ENCODE measurements at places on chromosomes 1 and 21.

DNA sequence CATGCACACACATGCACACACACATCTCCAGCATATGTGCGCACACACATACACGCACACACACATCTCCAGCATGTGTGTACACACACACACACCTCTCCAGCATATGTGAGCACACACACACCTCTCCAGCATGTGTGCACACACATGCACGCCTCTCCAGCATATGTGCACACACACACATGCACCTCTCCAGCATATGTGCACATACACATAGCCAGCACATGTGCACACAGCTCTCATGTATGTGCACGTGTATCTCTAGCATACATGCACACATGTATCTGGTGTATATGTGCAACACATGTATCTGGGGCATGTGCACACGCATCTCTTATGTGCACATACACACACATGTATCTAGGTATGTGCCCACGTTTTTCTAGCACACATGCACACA, 57.9 kb downstream of the SLC19A1 start:
- DNase-seq = no peak

DNA sequence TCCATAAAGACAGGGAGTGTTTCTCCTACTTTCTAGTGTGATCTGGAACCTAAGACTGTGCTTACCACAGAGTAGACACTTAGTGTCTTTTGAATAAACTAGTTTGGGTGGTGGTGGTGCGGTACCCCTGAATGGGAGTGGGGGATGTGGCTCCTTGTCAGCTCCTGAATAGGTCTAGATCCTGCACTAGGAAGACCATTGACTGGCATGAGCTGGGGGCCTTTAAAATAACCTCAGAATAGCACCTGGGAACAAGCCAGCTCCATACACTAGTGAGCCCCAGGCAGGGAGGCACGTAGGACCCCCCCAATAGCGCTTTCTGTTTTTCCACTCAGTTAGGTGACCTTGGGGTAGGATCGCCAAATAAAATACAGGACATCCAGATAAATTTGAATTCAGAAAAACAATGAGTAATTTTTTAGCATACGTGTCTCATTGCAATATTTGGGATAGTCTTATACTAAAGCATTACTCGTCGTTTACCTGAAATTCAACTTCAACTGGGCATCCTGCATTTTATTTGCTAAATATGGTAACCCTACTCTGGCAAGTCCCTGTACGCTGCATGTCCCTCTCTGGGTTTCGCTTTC, 45.6 kb downstream of the AZIN2 start:
- DNase-seq = no peak

DNA sequence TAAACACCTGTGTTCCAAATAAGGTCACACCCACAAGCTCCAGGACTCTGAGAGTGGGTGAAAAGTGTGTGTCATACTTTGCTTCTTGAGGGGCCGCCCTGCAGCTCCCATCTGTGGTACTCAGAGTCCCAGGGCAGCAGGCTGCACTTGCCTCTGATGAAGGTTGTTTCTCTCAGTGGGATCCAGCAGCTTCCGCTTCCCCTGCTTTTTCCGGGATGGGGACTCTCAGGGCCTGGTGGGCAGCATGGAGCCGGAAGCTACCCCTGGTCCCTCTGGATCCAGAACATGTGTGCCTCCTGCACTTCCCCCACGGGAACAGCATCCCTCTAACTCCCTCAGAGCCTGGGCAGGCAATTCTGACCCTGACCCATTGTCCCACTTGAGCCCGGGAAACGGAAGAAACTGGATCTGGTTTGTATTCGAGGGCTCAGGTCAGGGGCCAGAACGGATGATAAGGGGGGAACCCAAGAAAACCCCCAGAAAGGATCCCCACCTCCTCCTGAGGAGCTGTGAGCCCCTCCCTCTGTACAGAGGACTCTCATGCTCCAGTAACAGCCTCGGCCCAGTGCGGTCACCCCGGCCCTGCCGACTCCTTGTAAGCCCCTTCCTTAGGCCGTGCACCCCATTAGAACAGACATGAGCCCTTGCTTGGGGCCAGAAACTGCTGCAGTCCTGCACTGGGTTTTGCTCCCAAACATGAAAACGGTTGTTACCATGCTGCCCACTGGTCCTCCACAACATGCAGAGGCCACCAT, 189.5 kb upstream of the C1orf174 start:
- no peak for DNase-seq

- DNase-seq = no peak
Observed at GRCh38 chr1:43421976-43422750, 31.6 kb downstream of the HYI start.

DNA sequence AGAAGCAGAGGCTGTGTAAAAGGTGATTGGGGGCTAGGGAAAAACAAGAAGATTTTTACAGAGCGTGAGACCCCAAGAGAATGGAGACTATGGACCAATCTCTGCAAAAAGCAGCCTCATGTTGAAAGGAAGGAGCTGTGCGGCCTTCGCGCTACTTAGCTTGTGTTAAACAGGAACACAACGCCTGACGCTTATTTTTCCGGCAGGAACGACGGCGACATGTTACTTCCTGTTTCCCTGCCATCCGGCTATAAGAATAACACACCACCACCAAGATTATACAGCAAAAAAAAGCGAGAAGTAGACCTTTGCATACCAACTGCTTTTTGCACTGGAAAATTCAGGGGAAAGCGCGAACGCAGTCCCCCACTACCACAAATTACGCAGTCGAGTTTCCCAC, 272.7 kb downstream of the FAM72C start:
- DNase-seq = no peak

- no peak for DNase-seq
Observed at GRCh38 chr1:33743221-33743998, 120.5 kb upstream of the HMGB4 start.

DNA sequence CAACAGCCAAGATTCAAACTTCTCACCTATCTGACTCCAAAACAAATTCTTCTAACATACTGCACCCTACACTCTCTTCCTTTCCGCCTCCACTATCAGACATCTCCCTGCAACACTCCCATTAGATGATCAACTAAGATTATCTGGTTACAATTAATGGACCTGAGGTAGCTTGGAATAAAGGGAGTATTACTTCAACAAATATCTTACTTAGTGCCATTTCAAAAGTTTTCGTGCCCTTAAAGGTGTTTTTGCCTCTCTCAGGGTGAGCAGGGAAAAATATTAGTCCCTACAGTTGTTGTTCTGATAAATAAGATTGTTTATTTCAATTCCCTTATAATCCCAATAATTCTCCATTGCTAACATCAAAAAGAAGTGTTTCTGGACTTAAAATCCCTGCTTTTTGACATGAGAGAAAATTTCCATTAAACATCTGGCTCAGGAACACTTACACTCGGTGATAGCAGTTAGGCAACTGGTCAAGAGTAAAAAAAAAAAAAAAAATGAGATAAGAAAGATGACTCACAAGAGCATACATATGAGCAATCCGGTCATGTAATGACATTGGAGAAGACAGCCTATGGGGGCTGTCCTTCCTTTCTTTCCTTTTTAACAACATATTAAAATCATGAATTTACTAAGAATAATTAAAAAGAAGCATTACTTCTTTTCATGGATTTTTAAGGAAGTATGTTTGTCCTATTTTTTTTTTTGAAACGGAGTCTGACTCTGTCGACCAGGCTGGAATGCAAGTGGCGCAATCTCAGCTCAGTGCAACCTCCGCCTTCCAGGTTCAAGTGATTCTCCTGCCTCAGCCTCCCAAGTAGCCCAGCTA, 7.6 kb downstream of the RSBN1 start:
- DNase-seq = no peak

DNA sequence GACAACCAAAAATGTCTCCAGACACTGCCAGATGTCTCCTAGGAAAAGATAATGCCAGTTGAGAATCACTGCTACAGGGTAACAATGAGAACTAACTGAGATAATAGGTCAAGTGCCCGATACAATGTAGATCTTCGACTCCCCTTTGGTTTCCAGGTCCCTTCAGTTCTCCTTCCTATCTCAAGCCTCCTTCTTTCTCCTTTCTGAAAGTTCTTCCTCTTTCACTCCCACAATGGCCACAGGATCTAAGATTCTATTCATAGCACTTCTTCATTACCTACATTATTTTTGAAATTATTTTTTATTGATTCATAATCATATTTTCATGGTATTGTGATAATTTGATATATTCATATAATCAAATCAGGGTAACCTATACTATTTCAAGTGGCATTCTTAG, 6.3 kb downstream of the PFDN2 start:
- no peak for DNase-seq

DNA sequence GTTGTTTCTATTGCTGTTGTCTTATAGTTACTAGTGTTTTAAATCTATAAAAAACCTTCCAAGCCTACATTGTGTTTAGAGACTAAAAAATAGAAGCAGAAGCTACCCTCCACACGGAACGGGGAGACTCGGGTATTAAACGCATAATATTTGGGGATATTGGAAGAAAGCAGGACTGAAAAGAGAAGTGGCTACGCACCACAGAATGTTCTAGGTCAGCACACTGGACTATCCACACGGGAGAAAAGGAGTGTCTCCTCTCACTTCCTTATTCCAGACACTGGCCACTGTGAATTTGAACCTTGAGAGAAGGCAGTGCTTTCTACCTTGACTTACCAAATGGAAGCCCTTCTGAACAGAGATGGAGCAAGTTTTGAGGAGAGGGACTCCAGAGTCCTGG, 1.0 kb upstream of the OR10J4 start:
- no peak for DNase-seq

- DNase-seq = no peak
Observed at GRCh38 chr1:57897581-57897980, 473.7 kb upstream of the DAB1 start.

GRCh38 chr1:51303315-51303714, 27.0 kb downstream of the TTC39A start:
- DNase-seq = no peak

DNA sequence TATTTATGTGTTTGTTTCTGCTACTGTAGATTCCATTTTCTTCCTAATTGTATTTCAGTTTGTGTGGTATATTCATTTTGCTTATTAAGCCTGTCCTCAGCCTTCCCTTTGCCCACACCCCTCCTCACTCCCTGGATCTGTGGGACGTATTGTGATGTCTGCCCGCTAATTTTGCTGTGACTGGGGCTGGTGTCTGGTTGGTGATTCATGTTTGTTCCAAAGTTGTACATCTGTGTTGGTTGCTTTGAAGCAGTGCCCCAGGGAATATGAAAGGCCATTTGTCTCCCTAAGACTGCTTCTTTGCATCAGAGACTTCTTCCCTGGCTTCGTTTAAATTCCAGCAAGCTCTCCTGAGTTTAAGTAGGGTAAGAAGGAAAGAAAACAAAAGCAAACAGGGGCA, 289.5 kb upstream of the SGIP1 start:
- no peak for DNase-seq

DNA sequence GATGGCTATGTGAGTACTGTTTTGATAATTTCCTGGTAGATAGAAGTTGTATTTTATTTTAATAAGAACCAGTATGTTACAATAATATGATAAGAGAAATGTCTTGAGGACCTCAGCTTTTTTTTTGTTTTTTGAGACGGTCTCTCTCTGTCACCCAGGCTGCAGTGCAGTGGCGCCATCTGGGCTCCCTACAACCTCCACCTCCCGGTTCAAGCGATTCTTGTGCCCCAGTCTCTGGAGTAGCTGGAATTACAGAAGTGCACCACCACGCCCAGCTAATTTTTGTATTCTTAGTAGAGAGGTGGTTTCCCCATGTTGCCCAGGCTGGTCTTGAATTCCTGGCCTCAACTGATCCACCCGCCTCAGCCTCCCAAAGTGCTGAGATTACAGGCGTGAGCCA, 968.1 kb upstream of the ADGRL4 start:
- no peak for DNase-seq

DNA sequence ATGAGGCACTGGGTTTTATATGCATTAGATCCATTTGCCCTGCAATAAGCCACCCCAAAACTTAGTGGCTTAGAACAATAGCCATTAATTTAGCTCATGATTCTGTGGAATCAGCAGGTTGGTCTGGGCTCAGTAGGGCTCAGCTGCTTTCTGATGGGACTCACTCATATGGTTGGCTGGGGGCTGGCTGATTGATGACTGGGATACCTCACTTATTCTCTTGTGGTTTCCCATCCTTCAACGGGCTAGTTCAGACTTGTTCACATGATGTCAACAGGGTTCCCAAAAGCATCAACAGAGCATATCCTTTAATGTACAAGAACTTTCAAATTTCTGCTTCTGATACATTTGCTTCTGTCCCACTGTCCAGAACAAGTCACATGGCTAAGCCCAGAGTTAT, 43.2 kb downstream of the DNM3 start:
- DNase-seq = no peak

GRCh38 chr1:221714227-221715152, 27.4 kb downstream of the DUSP10 start:
- no peak for DNase-seq

DNA sequence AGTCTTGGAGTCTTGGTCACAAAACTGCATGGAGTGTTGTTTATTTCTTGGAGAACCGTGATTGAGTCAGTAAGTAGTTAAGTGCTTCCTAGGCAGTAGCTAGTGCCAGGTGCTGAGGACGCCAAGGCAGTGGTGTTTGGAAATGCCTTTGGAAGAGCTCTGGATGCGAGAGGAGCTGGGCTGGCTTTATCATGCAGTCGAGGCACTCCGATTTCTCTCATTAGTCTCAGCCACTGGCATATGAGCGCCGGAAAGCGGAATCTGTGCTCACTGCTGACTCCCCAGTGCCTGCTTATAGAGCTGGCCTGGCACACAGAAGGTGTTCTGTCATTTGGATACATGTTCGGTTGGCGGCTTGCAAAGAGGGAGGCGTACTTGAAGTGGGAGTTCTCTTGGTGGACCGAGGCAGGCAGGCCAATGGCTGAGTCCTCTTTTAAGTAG, 3.6 kb downstream of the TENT5C start:
- no peak for DNase-seq

GRCh38 chr1:228935855-228936727, 200.8 kb downstream of the RHOU start:
- DNase-seq = no peak

DNA sequence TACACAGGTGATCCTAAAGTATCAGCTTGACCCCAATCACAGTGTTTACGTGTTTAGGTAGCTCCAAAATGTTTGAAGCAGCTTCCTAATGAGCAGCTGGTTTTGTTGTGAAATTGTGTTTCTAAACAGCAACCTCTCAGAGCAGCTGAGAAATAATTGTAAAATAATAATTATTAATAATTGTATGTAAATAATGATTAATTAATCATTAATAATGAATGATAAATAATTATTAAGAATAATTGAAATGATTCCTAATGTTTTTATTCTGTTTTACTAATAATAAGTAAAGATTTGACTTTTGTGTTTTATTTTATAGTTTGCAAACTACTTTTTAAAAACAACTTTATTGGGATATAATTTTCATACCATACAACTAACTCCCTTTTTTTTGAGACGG, 182.2 kb downstream of the URB2 start:
- no peak for DNase-seq

All from activated CD4-positive, CD25-positive, alpha-beta regulatory T cell (primary cell).